ENCODE measurements at places on chromosomes 5 and 9. TPM values are rescaled to one million over a fixed set of nuclear protein-coding genes. Genes with fewer than 3 reads are reported as not detected.

DNA sequence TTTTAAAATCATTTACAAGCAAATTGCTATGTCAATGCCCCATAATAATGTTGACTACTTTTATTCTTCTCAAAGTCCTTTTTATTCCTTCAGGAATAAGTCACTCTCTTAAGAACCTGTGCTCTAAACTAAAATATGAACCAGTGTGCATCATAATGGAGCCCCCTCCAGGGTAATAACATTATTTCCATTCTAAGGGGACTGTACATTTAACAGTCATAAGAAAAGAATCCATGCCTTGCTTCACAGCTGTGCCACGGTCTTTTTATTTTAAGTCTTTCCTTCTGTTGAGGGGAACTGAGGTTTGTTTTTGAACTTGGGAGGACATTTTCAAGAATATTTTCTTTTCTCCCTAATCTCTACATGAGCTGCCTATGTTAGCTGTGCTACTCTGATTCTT, 297.6 kb downstream of the MAN2A1 start:
- H3K4me3 ChIP-seq = no peak overlapping the region
- no peaks in the 10 kb centered on the region for H3K36me3 ChIP-seq
- no peak overlapping the region for H3K27ac ChIP-seq
- no peaks in the 10 kb centered on the region for H3K4me1 ChIP-seq

DNA sequence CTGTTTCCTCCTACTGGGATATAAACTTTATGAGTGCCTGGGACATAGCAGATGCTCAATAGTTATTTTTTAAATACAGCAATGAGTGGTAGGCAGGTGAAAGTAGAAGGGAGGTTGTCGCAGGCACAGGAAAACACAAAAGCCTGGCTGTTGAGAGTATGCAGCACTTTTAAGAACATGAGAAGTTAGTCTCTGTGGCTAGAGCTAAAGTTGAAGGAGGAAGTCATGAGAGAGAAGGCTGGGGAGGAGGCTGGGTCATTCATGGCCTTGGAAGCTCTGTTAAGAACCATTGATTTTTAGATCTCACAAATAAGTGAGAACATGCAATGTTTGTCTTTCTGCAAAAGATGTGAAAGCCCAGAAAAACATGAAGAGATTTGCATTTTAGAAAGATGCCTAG, 126.7 kb downstream of the PRKACG start:
- no peaks in the 10 kb centered on the region for H3K27me3 ChIP-seq
- no peak overlapping the region for H3K4me3 ChIP-seq
- peak; percentile 13 for DNase-seq
- no peak overlapping the region for H3K27ac ChIP-seq

The RALGDS gene
- total RNA-seq = 32.5 TPM

The PLCXD3 gene
- not detected for total RNA-seq

DNA sequence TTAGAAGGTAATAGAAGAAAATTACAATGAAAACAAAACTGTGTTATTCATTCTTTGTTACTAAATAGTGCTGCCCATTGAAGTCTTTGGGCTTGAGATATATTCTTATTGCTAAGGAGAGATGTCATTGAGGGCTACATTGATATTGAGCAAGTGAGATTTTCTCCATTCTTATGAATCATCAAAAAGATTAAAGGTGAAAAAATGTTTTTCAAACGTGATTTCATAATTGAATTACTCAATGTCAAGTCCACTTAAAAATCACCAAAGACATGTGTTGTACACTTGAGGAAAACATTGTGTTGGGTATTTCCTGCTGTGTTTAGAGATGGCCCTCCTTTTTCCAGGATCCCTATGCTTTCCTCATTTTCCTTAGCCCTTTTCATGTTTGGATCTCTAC, 448.1 kb downstream of the NFIB start:
- no peak for DNase-seq
- no peaks in the 10 kb centered on the region for H3K36me3 ChIP-seq

- H3K36me3 ChIP-seq = no peaks in the 10 kb centered on the region
- peaks cover 17% of the 10 kb centered on the region for H3K4me1 ChIP-seq
- H3K4me3 ChIP-seq = no peak overlapping the region
- DNase-seq = no peak
- no peak overlapping the region for H3K27ac ChIP-seq
- H3K27me3 ChIP-seq = no peaks in the 10 kb centered on the region
Observed at GRCh38 chr9:130779153-130779855, 55.8 kb upstream of the ABL1 start.

- no peaks in the 10 kb centered on the region for H3K27me3 ChIP-seq
- no peak overlapping the region for H3K4me3 ChIP-seq
- DNase-seq = no peak
- H3K36me3 ChIP-seq = peaks cover 5% of the 10 kb centered on the region
- H3K4me1 ChIP-seq = peaks cover 54% of the 10 kb centered on the region
Observed at GRCh38 chr5:66151030-66151429, 6.9 kb downstream of the SREK1 start.

The EQTN gene
- not detected for total RNA-seq

The OGN gene
- not detected for total RNA-seq

The PPP2R2B gene
- total RNA-seq = not detected

The TRIM32 gene
- total RNA-seq = 8.7 TPM

GRCh38 chr9:90880066-90880465, 78.4 kb downstream of the SYK start:
- H3K27me3 ChIP-seq = no peaks in the 10 kb centered on the region
- no peaks in the 10 kb centered on the region for H3K4me1 ChIP-seq
- H3K36me3 ChIP-seq = no peaks in the 10 kb centered on the region
- no peak overlapping the region for H3K27ac ChIP-seq

GRCh38 chr5:110790673-110791072, 51.9 kb downstream of the SLC25A46 start:
- H3K27me3 ChIP-seq = peaks cover 5% of the 10 kb centered on the region
- H3K27ac ChIP-seq = no peak overlapping the region
- H3K4me3 ChIP-seq = no peak overlapping the region
- H3K36me3 ChIP-seq = no peaks in the 10 kb centered on the region

The MOCS2 gene
- 29.4 TPM for total RNA-seq

- no peaks in the 10 kb centered on the region for H3K27me3 ChIP-seq
- no peak overlapping the region for H3K27ac ChIP-seq
- H3K4me1 ChIP-seq = no peaks in the 10 kb centered on the region
- peak; percentile 38 for DNase-seq
- no peak overlapping the region for H3K4me3 ChIP-seq
Observed at GRCh38 chr9:124311283-124311682, 53.5 kb downstream of the NEK6 start.

GRCh38 chr5:39605588-39606575, 181.1 kb upstream of the DAB2 start:
- H3K27me3 ChIP-seq = peaks cover 3% of the 10 kb centered on the region
- H3K4me1 ChIP-seq = no peaks in the 10 kb centered on the region
- H3K4me3 ChIP-seq = no peak overlapping the region
- H3K27ac ChIP-seq = no peak overlapping the region
- no peak for DNase-seq
